ENCODE measurements at places on chromosomes 5 and 9. TPM values are rescaled to one million over a fixed set of nuclear protein-coding genes. Genes with fewer than 3 reads are reported as not detected.

The BAAT gene
- 0.05 TPM for polyA plus RNA-seq

The HRH2 gene
- polyA plus RNA-seq = 3.6 TPM

The TMEM267 gene
- polyA plus RNA-seq = 20.4 TPM

The CTXN3 gene
- polyA plus RNA-seq = not detected

The SLC6A18 gene
- 5.4 TPM for polyA plus RNA-seq

The HK3 gene
- 0.30 TPM for polyA plus RNA-seq
